ENCODE measurements at places on chromosomes 11 and 22. TPM values are rescaled to one million over a fixed set of nuclear protein-coding genes. Genes with fewer than 3 reads are reported as not detected.

GRCh38 chr22:42805016-42805997, 51.8 kb downstream of the ARFGAP3 start:
- no peak overlapping the region for H3K4me3 ChIP-seq
- peaks cover 24% of the 10 kb centered on the region for H3K4me1 ChIP-seq
- H3K27me3 ChIP-seq, result no peaks in the 10 kb centered on the region

DNA sequence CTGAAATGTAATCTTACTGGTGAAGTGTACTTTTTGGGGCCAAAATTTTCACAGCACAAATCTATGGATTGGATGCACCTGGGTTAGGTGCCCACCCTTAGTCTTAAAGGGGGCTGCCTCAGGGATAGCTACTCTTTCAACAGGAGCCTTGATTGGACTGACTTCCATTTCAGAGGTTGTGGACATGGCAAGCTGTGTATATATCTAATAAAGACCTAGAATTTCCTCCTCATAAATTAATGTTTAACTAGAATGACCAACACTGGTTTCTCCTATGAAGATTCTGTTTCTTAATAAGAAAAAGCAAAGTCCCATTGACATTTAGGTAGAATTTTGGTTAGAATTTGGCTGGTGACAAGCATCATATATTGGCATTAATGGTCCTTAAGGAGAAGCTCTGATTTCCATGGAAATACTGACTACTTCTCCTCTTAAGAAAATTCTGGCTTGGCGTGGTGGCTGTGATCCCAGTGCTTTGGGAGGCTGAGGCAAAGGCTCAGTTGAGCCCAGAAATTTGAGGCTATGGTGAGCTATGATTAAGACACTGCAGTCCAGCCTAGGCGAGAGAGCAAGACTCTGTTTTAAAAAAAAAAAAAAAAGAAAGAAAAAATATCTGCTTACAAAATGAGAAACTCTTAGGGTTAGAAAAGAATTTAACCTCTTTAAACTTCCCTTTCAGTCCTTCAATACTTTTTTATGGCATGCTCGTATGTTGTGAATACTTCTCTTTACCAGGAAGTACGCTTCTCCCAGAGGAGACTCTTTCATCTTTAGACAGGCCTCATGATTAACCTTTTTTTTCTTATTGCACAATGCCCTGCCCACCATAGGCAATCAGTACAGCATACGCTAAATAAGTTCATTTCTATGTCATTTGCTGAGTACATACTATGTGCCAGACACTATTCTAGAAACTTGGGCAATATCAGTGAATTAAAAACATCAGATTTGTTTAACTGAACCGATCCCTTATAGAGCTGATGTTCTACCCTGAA, 77.2 kb downstream of the PRR5L start:
- H3K27ac ChIP-seq, result no peak overlapping the region
- no peak for DNase-seq
- H3K27me3 ChIP-seq, result peaks cover 21% of the 10 kb centered on the region
- H3K4me3 ChIP-seq, result no peak overlapping the region
- H3K36me3 ChIP-seq, result no peaks in the 10 kb centered on the region

- no peak for DNase-seq
- no peak overlapping the region for H3K27ac ChIP-seq
- H3K4me1 ChIP-seq, result no peaks in the 10 kb centered on the region
These were observed 583.7 kb upstream of the B3GAT1 start for GRCh38 chr11:134995741-134996140.

DNA sequence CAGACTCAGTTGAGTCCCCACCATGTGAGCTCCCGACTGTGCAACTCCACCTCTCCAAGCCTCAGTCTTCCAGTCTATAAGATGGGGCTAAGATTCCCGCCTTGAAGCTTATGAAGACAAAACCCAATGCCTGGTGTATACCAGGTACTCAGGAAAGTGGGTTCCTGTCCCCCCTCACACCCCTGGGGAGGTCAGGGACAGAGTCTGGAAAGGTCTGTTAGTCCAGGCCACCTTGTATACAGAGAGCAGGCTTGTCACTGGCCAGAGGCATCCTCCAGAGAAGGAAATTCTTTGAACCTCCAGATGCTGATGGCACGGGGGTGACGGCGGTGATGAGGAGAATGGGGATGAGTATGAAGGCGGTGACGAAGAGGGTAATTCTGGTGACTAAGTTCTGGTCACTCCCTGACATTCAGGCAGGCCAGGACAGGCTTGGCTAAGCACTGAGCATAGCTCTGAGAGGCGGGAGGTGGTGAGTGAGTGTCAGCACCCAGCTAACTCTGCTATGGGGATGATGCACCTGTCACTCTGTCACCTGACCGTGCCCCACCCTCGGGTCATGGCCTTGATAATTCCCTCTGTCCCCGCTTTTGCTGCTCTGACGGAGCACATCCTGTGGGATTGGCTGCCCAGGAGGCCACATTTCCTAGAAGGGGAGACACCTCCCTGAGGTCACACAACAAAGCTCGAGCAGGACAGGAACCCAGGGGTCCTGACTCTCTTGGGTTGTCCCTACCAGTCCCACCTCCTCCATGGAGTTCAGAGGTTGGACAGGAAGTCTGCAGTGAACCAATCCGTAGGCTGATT, 30.9 kb upstream of the CSNK1E start:
- no peaks in the 10 kb centered on the region for H3K27me3 ChIP-seq
- H3K36me3 ChIP-seq, result no peaks in the 10 kb centered on the region
- DNase-seq, result no peak
- H3K27ac ChIP-seq, result no peak overlapping the region

SULT4A1 gene
- total RNA-seq, result not detected

PLXNB2 gene
- total RNA-seq, result 139 TPM

Measured in endothelial cell of umbilical vein (primary cell).